Hematopoietic multipotent progenitor cell (in vitro differentiated cells): ENCODE measurements at places on chromosomes 5 and 9.

DNA sequence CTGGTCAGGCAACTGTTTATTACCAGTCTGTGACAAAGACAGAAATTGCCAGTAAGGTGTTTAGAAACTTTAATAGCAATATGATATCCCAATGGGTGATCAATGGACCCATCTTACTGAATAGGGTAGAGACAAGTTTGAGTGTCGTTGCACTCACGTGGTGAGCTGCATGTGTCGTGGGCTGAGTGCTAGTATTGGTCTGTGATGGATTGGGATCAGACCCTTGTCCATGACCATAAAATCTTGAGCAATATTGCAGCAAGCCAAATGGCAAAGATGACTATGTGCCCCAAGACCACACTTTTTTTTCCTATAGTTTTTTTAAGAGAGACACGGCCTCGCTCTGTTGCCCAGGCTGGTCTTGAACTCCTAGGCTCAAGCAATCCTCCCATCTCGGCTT, 114.5 kb downstream of the PALM2AKAP2 start:
- DNase-seq, result no peak

- DNase-seq, result peak; percentile 65
These were observed 621 bp downstream of the NR6A1 start for GRCh38 chr9:124770359-124771020.

- no peak for DNase-seq
These were observed 12.2 kb downstream of the INVS start for GRCh38 chr9:100111235-100111634.

GRCh38 chr9:82091610-82092009, 103.0 kb downstream of the SPATA31D1 start:
- DNase-seq, result no peak

- no peak for DNase-seq
These were observed 155.1 kb upstream of the NR4A3 start for GRCh38 chr9:99666571-99666970.
